ENCODE measurements at places on chromosomes 11 and 22.

GRCh38 chr11:118406599-118407166, 5.3 kb downstream of the ATP5MG start:
- peak; percentile 70 for DNase-seq

GRCh38 chr11:72326151-72326848, 82.3 kb upstream of the PHOX2A start:
- DNase-seq = no peak

DNA sequence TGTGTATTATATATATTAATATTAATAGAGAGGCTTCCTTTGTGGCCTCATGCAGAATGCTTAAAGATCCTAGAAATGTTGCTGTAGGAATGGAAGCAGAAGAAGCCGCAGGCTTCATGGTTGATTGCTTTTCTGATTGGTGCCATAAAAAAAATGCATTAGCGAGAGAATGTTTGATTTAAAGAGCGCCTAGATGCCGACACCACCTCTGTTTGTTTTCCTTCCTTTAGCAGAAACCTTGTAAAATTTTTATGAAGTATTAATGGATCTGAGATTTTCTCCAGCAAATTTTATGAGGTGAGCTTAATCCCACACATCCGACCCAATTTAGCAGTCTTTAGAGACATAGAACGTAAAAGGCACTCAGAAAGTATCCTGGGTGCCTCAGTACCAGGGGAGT, 587.5 kb downstream of the NTM start:
- DNase-seq = no peak

- DNase-seq = no peak
These were observed 39.6 kb downstream of the GRAMD4 start for GRCh38 chr22:46659791-46660186.

GRCh38 chr11:64959498-64959897, 12.4 kb downstream of the MAJIN start:
- DNase-seq = no peak

DNA sequence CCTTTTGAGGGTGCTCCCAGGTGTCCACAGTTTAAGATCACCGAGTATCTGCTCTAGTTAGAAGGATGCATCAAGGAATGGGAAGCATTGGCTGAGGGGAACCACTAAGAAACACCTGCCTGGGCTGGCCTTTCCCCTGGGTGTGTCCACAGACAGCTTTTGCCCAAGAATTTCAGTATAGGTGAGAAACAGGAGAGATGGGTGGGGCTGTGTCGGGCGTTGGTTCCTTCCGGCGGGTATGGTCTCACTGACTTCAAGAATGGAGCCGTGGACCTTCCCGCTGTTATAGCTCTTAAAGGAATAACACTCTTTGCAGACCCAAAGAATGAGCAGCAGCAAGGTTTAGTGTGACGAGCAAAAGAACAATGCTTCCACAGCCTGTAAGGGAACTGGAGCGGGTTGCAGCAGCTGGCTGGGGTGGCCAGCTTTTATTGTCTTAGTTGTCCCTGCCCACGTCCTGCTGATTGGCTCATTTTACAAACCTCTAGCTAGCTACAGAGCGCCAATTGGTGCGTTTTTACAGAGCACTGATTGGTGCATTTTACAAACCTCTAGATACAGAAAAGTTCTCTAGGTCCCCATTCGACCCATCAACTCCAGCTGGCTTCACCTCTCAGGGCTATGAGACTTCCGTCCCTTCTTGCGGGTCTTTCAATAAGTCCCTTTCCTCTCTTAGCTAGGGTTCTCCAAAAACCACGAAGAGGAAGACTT, 2.4 kb downstream of the FADS1 start:
- DNase-seq = peak; percentile 67

DNA sequence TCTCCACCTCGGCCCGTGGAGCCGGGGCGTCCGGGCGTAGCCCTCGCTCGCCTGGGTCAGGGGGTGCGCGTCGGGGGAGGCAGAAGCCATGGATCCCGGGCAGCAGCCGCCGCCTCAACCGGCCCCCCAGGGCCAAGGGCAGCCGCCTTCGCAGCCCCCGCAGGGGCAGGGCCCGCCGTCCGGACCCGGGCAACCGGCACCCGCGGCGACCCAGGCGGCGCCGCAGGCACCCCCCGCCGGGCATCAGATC, 439 bp downstream of the YAP1 start:
- no peak for DNase-seq

- DNase-seq = no peak
These were observed 66.8 kb downstream of the THAP12 start for GRCh38 chr11:76313913-76314740.

DNA sequence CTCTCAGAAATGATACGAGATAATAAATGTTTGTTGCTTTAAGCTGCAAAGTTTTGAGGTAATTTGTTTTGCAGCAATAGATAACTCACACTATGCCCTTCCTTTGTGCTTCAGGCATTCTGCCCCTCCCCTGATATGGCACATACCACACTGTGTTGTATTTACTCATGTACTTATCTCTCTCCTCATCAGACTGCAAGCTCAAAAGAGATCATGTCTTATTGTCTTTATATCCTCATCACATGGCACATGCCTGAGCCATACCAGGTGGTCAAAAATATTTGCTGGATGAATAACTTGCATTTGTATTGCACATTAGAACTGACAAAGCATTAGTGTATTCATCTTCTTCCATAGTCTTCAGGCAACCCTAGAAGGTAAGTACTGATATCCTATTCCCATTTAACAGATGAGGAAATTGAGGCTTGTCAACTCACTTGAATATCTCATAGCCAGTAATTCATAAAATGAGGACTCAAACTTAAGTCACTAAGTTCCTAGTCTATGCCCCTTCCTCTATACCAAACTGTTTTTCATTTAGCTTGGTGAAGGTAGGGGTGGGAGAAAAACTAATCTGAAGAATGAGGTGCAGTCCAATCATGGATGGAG, 83.9 kb upstream of the EED start:
- no peak for DNase-seq

GRCh38 chr11:34044664-34045485, 6.7 kb upstream of the CAPRIN1 start:
- no peak for DNase-seq

DNA sequence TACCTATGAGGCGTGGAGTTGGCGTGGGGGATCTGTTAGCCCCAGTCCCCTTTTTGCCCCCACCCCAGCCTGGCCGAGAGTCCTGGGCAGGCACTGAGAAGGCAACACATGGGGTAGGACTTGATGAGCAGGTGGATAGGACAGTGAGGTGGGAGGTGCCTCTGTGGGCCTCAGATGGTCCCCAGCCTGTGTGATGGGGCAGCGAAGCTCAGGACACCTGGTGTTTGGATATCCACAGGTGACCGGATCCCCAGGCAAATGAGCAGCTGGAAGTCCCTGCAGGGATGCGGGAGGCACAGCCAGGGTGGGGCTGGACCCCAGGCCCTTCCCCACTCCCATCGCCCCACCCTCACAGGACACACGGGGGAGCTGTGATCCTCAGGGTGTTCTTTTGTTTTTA, 9.7 kb downstream of the FBLN1 start:
- no peak for DNase-seq

DNA sequence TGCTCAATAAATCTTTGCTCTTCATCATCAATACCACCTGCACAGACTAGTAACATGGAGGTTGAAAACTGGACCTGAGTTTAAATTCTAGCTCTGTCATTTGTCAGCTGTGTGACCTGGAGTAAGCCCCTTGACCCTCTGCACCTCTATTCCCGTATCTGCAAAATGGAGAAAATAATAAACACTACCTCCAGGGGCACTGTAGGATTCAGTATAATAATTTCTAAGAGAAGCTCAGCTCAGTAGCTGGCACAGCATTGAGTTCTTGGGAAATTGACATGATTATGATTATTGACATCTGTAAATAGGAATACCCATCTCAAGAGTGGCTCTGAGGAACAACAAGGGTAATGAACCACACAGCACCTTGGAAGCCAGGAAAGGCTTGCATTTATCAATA, 78.4 kb downstream of the MN1 start:
- DNase-seq = no peak

- no peak for DNase-seq
These were observed 18.6 kb downstream of the GLYATL1 start for GRCh38 chr11:58957922-58958321.

- DNase-seq = no peak
These were observed 107.0 kb downstream of the KCNQ1OT1 start for GRCh38 chr11:2592559-2593392.

DNA sequence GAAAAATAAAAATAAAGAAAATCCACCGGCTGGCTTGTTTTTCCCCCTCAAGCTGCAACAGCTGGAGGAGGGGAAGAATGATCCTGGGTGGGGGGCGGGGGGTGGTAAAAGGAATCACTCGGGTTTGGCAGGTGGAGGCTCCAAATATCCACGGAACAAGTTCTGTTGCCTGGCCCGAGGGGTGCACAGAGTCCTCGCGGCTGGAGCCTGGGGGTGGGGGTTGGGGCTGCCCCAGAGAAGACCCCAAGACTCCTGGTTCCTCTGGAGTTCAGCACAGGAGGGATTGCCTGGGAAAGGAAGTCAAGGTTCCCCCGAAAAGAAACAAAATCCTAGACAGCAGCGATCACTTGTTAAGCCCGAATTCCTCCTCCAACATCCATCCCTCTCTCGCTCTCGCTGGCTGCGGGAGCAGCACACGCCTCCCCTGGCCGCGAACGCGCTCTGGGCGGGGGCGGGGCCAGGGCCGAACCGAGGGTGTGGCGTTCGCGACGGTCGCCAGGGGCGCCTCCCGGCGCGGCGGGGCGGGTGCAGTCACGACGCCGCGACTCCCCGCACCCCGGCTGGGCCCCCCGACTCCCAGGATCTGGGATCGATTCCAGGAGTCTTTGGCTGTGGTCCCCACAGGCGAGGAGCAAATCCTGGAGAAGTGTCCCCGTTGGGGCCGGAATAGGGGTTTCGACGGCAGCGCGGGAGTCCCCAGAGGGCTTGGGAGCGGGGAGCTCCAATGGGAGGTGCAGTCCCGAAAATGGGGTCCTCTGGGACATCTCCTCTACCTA, at the start of gene KCNA4:
KCNA4 (minus strand) TSS at position 443 of the 776 bp plus-strand sequence. CDS start 4,352 bp downstream, outside the sequence.
- DNase-seq = peak; percentile 37

DNA sequence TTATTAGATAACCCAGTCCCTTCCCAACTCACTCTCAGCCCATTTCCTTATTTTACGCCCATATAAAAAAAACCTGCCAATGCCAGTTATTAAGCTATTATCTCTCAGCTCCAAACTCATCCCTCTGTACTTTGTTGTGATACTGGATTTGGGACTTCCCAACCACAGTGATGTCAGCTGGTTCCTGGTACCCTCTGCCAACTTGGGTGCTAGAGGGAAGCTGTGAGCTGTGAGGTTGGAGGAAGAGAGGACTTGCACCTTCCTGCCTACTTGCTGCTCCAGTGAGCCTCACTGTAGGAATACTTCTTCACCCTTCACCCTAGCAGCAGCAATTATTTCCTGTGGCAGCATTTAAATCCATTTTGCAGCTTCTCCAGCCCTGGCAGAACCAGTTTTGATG, 19.2 kb upstream of the CSF2RB start:
- DNase-seq = no peak

DNA sequence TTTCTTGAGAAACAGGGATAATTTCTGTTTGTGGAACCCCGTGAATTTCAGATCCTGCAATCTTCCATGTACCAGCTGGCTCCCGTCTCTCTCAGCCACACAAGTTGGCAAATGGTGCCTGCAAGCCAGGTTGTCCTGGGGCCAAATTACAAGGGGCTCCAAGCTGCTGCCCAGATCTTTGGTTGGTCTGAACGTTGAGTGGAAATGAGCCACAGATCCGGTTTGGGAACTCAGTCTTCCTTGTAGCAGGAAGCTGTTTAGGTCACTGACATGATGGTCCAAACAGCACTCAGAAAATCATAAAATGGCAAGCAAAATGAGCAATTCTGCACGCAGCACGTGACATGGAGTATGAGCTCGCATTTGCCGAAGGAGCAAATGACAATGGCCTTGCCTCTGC, 1496.4 kb downstream of the TBC1D22A start:
- DNase-seq = no peak

GRCh38 chr11:66510990-66511339, 530 bp downstream of the BBS1 start:
- DNase-seq = no peak

DNA sequence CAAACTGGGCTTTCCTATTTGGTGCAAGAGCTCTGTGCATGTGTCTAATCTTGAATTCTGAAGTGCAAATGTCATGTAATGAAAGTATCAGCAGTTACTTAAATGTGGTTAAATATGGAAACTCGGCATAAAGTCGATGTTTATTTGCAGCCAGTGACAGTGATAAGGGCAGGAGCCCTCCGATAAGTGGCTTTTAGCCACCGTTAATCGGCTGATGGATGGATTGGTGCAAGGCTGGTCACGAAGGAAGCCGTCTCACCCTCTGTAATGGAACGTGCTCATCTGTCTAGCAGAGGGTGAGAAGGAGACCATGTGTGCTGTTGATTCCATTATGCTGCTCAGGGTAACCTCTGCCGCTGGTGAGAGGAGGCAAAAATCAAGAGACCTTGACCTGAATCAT, 121.8 kb upstream of the PAX6 start:
- no peak for DNase-seq

- DNase-seq = no peak
These were observed 32.9 kb upstream of the GAL start for GRCh38 chr11:68651208-68651984.

- DNase-seq = no peak
These were observed 109.6 kb downstream of the USP35 start for GRCh38 chr11:78298291-78298771.

DNA sequence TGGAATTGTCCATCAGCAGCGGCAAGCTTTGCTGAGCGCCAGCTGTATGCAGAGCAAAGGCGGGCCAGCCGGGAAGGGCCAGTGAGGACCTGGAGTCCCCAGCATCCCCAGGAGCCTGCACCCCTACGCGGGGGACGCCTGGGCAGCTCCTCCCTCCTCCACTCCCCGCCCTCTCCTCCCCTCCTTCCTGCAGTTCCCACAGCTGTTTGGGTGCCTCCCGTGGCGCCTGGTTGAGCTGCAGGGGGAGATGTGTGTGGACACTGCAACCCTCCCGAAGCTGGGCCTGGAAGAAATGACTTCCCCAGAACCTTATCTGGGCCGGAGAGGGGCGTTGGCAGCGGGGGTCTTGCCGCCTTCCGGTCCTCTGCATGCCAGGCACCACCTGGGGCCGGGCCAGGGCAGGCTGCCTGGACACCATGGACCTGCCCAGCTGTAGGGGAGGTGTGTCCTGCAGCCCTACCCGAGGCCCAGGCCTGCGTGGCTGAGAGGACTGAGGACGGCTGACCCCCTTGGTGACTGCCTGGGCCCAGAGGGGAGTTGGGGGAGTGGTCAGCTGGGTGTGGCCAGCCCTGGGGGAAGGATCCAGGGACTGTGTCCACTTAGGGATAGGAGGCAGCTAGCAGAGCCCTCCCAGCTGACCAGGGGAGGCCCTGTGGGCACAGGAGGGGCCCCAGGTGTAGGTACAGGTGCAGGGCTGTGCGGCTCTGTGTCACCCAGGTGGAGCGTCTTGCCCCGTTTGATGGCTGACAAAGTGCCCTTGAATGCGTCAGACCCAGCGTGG, 16.8 kb upstream of the MUC6 start:
- no peak for DNase-seq

DNA sequence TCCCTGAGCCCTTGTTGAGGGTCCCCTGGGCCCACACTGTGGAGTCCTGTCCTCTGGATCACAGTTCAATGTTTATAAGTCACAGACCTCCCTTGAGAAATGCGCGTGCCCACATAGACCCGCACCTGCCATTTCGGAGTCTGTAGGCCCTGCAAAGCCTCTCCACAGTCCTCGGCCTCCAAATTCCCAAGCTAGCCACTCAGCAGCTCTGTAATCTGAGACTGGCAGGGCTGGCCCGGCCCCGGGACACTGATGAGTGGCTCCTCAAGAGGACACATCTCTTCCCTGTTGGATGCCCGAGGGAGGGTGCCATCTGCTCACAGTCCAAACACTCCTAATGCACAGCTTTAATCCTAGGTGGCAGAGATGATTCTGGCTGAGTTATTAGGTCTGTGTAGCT, 39.1 kb downstream of the B3GAT1 start:
- DNase-seq = no peak

Measured in NCI-H748 treated with DMSO at 0.1 percent for 48 hours (cell line).